COLO829 (cell line): ENCODE measurements at places on chromosomes 1 and 21.

DNA sequence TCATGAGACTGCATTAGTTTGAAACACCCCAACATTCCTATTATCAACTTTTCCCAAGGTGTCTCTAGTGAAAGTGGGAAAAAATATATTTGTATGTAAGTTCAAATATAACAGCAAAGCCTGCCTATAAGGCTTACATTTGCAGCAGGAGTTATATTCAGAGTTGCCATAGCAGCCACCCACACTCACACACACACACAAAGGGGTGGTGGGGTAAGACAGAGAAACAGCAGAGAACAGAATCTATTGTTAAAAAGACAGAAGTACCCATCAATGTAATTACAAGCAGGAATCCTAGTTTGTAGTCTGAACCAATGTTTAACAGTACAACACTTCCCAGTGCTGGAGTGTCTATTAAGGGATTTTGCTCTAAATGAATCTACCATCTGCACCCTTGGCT lies 55.0 kb downstream of the PLPPR5 start:
- no peak for DNase-seq

DNA sequence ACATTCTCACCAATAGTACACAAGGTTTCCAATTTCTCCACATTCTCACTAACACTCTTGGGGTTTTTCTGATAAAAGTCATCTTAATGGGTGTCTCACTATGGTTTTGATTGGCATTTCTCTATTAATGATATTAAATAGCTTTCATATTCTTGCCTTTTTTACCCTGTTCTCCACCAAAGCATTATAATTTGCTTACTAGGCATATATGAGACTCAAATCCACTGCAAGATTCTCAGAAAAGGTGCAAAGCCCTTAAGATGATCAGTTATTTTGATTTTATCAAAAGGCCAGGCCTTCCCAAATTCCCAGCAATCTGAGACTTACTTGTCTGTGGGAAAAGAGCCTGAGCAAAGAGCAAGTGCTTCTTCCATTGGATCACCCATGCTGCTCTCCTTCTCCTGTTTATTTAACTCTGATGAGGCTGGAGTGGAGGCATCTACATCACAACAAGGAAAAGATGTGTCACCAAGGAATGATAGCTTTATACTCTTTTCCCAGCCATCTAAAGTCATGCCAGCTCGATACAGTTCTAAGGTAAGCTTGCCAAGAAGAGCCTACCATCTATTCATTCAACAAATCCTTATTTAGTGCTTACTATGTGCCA lies 24.6 kb downstream of the CLSPN start:
- no peak for DNase-seq

DNA sequence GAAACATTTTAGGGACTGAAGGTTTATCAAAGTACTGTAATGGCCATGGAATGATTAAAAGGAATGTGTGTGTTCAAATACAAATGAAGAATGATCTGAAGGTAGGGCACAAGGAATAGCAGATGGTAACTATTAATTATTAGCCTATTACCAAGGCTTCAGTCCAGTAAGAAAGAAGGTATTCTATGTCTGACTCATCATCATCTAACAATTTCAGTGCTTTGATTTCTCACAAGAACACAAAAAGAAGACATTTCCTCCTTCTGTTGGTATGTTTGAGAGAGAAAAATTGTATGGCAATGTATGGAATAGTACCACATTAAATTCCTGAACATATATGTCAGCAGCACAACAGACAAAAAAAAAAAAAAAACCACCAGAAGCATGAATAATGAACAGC lies 57.5 kb downstream of the TYW3 start:
- DNase-seq = no peak

DNA sequence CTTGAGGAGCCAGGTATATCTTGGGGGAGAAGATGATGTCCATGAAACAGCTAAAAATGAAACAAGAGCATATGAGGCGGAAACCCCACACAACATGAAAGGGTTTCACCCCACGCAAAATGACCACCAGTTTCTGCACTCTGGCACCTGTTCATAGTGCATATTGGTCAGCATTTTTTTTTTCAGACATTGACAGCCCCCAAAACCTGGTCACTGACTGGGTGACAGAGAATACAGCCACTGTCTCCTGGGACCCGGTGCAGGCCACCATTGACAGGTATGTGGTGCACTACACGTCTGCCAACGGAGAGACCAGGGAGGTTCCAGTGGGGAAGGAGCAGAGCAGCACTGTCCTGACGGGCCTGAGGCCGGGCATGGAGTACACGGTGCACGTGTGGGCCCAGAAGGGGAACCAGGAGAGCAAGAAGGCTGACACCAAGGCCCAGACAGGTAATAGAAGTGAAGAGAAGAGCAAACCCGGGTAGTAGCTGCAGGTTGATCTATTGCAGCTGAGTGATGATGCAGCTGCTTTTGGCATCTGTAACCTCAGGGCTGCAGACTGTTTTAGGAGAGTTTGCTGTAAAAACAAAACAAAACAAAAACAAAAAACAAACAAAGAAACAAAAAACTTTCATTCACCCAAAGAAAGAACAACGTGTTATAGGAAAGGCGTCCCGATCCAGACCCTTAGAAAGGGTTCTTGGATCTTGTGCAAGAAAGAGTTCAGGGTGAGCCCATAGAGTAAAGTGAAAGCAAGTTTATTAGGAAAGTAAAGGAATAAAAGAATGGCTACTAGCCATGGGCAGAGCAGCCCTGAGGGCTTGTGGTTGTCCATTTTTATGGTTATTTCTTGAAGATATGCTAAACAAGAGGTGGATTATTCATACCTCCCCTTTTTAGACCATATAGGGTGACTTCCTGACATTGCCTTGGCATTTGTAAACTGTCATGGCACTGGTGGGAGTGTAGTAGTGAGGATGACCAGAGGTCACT lies 51.0 kb downstream of the TNN start:
- DNase-seq = no peak

- DNase-seq = no peak
Observed at GRCh38 chr1:39639305-39640130, at the start of gene HEYL. Gene HEYL, minus strand, starts transcription at chr1:39639643. Its CDS starts 18 bp downstream, at chr1:39639625.

- DNase-seq = peak; percentile 82
Observed at GRCh38 chr1:48047116-48047515, 49.9 kb upstream of the TRABD2B start.

- DNase-seq = no peak
Observed at GRCh38 chr1:66533804-66534740, at the start of gene SGIP1. Gene SGIP1, plus strand, starts transcription at chr1:66534153. Its CDS starts 206 bp downstream, at chr1:66534359.

- DNase-seq = no peak
Observed at GRCh38 chr1:9200441-9200840, 34.1 kb upstream of the H6PD start.

DNA sequence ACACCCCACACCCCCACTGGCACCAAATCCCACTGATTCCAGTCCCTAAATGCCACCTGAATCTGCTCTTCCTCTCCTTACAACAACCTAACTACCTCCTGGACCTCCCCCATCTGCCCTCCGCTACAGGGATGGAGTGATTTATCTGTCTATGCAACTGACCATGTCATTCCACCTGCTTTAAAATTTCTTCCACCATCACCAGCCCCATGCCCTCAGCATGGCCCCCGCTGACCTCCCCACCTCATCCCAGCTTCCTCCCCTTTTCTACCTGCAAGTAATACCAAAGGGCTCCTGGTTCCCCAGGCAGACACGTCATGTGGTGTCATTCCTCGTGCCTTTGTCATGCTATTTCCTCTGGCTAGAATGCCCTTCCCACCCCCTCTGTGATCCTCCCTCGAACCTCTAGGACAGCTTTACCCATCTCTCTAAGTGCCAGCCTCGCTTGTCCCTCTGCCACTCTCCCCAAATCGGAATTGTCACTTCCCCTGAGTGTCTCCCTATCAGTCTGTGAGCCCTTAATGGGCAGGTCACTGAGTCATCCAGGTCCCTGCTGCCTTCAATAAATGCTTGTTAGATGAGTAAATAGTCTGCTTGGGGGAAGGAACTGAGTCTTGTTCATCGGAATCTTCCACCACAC lies 3.7 kb downstream of the GJB4 start:
- DNase-seq = no peak

DNA sequence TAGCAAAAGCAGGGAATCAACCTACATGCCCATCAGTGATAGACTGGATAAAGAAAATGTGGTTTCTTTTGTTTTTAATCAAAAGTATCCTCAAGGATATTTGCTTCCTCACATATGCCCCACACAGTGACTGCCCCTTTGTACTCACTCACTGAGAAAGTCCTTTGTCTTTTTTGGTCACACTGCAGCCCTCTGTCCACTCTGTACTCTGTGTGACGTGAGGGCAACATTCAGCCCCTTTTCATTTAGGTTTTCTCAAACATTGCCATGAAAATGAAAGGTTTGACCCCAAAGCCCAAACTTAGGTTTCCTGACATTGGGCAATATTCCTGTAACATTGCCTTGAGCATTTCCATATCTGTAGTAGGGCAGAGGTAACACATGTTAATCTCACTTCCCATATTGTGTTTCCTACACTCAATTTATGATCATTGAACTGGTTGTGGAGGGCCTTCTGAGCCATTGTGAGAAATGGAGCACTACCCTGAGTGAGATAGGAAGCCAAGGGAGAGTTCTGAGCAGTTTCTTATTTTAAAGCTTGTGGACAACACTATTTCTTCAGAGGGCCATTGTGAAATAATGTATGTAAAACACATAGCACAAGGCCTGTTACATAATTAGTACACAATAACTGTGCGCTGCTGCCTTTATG lies 501.9 kb upstream of the C1orf87 start:
- DNase-seq = no peak

GRCh38 chr1:42748021-42748420 lies 8.0 kb upstream of the CLDN19 start:
- no peak for DNase-seq

- no peak for DNase-seq
Observed at GRCh38 chr1:159185121-159185520, 13.7 kb downstream of the CADM3 start.

DNA sequence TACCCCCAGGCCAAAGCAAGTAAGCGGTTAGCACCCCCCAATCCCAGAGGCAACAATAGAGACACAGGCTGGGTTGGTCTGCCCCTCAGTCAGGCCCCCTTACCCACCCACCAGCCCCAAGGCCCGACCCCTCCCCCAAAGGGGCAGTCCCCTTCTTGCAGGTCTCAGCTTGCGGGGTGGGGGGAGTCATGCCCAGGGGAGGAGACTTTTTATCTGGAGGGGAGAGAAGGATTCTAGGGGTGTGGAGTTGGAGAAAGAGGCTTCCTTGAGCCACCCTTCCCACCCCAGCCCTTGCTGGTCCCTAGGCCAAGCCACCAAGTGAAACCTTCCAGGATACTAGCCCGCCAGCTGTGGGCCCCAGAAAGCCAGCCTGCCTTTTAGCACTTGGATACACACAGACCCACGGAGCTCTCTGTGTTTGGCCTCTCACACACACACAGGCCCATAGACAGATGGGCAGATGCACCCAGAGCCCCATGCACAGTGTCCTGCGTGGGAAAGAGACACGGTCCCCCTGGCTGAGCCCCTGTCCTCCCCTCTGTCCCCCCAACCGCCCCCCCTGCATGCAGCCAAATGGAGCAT lies 7.1 kb downstream of the TMEM54 start:
- DNase-seq = no peak

GRCh38 chr21:46570631-46571030 lies 34.3 kb downstream of the S100B start:
- no peak for DNase-seq

DNA sequence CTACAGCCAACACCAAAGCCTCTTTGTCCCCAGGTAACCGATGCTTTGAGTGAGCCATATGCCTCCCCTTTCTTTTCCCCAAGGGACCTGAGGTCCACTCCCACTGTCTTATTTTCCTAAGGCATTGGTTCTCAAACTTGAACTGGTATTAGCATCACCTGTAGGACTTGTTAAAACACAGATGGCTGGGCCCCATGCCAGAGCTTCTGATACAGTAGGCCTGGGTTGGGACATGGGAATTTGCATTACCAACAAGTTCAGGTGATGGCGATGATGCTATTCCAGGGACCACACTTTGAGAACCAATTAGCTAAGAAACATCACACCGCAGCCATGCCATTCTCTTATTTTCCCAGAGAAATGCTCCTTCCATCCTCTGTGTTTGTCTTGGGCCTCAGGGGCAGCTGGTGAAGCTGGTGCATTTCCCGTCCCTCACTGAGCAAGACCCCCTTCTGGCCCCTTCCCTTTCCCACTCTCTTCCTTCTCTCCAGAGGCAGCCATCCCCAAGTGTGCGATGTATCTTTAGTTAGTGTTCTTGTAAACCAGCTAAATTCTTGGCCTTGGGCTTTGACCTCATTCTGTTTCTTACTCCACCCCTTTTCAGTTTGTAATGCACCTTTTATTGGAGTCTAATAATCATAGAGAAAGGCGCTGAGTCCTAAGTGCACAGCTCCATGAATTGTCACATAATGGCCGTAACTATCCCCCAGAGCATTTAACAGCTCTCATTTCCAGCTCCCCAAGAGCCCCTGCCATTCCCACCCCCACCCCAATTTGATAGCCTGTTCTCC lies 14.2 kb upstream of the TTC22 start:
- DNase-seq = no peak

GRCh38 chr1:40648928-40649591 lies 16.4 kb downstream of the RIMS3 start:
- DNase-seq = no peak

GRCh38 chr1:156427957-156428356 lies 58.9 kb downstream of the RHBG start:
- DNase-seq = no peak

GRCh38 chr1:208724079-208724478 lies 479.9 kb upstream of the PLXNA2 start:
- no peak for DNase-seq
